ENCODE measurements at places on chromosomes 16 and 17.

GRCh38 chr17:81240761-81241160 is 1.6 kb downstream of the NDUFAF8 start:
- DNase-seq, result no peak

- no peak for DNase-seq
These were observed 22.4 kb downstream of the KDM8 start for GRCh38 chr16:27225536-27226360.

- no peak for DNase-seq
These were observed 59.2 kb downstream of the ANKRD11 start for GRCh38 chr16:89431158-89431584.

- DNase-seq, result peak; percentile 70
These were observed 569 bp downstream of the FLII start for GRCh38 chr17:18257982-18258355.

GRCh38 chr17:28711723-28712031 is at the start of gene PROCA1:
PROCA1 (minus strand) TSS chr17:28711888; CDS start chr17:28711660, 228 bp downstream.
- DNase-seq, result no peak

- DNase-seq, result no peak
These were observed 16.2 kb downstream of the BEAN1 start for GRCh38 chr16:66443269-66443652.

DNA sequence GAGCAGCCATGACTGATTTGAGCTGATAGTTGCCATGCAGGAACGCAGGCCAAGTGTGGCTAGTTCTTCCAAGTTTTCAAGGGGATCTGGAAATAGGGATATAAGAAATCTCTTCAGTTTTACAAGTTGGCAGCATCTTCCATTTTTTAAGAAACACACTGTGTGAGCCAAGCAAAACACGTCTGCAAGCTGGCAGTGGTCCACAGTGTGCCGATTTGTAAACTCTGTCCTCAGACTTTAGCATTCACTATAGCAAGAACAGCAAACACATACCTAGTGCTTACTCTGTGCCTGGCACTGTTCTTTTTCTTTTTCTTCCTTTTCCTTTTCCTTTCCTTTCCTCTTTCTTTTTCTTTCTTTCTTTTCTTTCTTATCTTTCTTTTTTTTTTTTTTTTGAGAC is 2.9 kb downstream of the ORAI3 start:
- DNase-seq, result no peak

DNA sequence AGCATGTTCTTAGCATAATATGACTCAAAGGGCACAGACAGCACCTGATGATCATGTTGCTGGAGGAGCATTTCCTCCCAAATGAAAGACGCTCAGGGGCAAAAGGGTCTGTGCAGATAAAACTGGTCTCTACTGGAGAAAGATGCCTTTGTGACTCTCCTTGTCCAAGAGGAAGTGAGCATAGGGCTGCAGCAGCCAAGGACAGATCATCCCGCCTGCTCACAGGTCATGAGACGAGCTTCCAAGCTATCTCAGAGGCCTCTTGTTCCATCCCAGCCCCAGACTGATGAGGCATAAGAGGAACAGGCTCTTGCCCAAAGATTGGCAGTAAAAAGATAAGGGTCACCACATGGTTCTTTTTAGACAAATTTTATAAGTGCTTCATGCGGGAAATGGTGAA is 141.8 kb downstream of the KATNIP start:
- DNase-seq, result no peak

GRCh38 chr16:55976815-55977214 is 101.6 kb upstream of the CES5A start:
- no peak for DNase-seq

- no peak for DNase-seq
These were observed 367.2 kb downstream of the CDH13 start for GRCh38 chr16:82993926-82994325.

DNA sequence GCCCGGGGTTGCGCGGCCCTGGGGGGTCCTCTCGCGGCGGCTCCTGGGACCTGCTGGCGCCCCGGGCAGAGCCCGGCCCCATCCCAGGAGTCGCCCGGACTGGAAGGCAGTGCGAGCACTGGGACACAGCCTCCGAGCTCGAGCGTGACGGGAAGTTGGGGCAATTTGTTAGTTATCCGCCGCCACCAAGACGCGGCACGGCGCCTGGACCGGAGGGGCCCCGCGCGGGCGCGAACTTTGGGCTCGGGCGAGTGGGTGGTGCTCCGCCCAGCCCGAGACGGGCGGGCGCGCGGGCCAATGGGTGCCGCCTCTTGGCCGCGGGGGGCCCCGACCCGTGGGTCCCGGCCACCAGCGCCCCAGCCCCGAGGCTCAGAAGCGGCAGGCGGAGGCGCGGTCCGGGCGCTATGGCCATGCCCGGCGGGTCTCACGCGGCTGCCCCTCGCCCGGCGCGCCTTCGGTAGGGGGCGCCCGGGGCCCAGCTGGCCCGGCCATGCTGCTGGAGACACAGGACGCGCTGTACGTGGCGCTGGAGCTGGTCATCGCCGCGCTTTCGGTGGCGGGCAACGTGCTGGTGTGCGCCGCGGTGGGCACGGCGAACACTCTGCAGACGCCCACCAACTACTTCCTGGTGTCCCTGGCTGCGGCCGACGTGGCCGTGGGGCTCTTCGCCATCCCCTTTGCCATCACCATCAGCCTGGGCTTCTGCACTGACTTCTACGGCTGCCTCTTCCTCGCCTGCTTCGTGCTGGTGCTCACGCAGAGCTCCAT is at the start of gene ADORA2B:
Gene ADORA2B (plus strand): TSS at position 372 of the 768 bp plus-strand sequence. CDS start 119 bp downstream, at position 491.
- DNase-seq, result peak; percentile 82

DNA sequence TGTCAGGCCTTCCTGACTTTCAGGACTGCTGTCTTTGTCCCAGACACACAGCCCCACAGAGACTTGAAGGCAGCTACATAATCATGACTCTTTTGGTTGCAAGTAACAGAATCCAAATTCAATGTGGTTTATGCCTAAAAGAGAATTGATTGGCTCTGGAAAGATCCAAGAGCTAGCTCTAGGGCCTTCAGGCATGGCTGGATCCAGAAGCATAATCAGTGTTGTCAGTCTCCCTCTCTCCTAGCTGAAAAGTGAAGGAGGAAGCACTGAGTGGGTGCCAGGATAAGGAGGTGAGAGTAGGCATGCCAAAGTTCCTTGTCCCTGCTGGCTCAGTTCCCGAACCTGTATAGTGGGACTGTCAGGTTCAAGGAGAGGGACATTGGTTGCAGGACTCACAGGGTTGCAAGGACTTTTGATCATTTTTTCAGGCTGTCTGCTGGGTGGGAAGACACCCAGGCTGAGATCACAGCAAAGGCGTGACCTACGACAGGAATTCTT is 25.5 kb downstream of the SNX20 start:
- no peak for DNase-seq

DNA sequence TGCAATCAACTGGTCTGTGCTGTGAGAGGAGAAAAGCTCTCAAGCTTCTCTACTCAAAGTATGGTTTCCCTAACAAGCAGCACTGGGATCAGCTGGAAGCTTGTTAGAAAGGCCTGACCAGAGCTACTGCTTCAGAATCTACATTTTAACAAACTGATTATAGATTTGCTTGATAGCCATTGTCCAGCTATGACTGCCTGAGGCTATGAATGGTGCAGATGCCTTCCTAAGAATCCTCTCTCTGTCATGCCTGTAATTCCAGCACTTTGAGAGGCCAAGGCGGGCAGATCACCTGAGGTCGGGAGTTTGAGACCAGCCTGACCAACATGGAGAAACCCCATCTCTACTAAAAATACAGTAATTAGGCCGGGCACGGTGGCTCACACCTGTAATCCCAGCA is 28.6 kb downstream of the PKD1L3 start:
- DNase-seq, result no peak

DNA sequence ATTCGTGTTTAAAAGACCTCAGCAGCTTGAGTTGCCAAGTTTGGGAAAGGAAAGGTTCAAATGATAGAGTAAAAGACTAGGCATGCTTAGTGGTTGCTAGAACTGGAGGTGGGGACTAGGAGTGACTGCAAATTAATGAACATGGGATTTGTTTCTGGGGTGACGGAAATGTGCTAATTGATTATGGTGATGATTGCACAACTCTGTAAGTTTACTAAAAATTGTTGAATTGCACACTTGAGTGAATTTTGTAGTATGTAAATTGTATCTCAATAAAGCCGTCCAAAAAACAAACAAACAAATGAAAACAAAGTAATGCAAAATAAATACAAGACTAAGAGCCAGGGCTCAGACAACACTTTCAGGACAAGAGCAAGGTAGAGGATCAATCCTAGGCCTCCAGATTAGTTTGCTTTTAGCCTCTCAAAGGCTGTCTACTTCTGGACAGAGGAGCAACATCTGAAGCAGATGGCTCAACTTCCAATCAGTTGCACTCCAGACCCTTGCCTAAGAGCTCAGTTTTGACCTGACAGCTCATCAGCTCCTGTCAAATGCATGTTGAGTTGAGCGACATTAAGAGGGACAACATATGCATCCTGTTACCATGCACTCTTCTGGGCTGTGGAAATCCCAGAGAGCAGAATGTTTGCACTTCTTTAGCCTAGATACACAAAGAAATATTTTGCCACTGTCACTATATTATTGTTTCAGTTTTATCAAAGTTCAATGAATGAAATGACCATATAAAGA is 111.2 kb upstream of the ASIC2 start:
- DNase-seq, result no peak

DNA sequence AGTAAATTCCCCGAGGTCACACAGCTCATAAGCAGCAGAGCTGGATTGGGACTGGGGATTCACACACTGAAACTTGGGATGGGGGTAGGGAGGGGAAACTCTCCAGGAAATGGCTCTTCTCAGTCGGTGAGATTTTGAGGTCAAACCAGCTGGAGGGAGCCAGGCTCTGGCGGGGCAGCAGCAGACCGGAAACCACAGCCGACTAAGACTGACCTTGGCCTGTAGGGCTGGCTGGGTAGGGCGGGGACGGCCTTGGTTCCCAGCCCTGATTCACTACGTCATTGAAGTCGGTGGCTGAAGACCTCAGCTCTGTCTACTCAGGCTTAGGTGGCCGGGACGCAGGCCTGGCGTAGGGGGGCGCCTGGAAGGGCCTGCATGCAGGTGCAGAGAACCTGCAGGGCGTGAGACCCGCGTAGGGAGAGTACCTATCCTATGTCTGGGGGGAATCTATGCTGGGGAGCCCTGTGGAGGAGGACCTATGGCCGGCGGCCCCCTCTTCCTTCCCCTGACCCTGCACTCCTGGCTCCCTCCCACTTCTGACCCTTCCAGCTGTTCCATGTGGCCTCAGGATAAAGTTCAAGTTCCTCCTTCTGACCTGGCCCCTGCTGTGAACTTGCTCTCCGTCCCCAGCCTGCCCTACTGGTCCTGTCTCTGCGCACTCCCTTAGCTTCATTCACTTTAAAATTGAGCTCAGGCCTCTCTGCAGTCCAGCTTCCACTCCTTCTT is 11.9 kb upstream of the SLC4A1 start:
- DNase-seq, result peak; percentile 59

DNA sequence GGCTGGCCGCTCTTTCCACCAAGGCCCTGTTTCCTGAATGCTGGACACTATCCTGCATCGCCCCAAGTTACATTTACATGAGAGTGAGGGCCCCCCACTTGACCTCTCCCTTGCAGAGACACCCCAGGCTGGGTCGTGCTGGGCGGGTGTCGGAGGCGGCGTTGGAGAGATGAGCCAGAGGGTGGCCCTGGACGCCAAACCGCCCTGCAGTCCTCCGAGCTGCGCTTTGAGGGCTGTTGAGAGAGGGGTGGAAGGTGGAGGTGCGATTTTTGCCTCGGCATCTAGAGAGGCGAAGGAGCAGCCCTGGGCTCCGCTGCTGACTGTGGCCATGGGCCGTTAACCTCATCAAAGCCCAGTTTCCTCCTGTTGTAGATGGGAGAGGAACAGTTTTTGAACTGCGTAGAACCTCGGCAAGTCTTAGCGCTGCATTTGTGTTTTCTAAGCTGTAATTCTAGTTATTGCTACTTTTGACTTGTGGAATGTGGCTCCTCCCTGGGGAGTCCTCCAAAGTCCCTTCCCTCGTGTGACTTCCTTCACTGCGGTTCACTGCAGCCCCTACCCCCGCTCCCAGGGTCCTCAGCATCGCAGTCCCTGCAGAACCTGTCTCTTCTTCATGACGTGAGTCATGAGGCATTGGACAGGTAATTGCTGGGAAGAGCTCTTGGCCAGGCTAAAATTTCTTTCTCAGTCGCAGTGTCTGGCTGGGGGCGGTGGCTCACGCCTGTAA is 986 bp upstream of the ELOB start:
- DNase-seq, result peak; percentile 35

DNA sequence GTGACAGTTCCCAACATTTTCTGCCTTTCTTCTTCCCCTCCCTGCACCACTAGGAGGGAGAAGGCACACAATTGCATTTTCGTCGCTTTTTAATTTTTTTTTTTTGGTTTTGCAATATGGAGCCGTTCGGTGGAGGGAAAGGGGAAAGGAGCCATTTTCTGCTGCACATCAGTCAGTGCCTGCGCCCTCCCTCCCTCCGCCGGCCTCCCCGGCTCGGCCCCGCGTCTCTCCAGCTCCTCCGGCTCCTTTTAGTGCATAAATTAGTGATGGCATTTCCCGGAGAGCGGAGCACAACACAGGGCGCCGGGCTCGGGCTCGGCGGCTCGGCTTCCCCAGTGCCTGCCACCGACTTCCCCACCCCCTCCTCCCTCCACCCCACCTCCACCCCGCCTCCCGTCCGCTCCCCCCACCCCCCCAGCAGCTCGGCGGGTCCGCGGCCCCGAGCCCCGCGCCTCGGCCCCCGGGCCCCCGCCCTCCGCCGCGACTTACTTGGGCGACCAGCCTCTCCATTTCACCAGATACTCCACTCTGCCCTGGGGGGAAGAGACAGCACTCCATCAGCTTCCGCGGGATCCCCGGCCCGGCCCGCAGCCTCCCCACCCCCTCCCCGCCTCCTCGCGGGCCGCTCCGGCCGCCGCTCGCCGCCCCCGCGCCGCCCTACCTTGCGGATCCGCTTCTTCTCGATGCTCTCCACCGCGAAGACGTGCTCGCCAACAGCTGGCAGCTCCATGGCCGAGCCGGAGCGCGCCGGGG is 542 bp downstream of the CBX4 start:
- peak; percentile 75 for DNase-seq

DNA sequence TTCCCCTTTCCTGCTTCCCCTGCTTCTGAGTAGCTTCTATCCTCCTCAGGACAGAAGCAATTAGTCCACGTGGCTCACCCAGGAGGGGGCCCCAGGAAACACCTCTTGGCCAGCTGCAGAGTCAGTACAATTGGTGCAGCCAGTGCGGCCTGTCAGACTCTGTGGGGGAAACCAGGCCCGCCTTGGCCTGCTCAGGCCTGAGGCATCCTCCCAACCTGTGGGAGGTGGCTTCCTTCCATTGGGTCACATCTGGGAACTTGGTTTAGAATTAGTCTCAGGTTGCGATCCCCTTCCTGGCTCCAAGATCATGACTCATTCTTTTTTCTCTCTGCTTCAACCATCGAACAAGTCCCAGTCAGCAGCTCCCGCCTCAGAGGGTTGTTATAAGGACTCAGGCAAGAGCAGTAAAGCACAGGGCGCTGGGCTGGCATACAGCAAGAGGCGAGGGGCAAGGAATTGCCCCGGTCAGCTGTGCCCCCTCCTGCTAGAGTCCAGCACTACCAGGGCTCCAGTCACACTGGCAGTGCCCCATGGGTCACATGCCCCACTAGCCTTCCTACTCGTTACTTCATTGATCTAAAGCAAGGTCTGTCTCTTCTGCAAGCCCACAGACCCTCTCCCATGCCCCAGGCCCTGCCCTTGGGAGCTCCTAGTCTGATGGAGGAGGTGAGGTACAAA is 8.1 kb upstream of the EPX start:
- DNase-seq, result no peak
